ENCODE measurements at places on chromosomes 4 and X.

DNA sequence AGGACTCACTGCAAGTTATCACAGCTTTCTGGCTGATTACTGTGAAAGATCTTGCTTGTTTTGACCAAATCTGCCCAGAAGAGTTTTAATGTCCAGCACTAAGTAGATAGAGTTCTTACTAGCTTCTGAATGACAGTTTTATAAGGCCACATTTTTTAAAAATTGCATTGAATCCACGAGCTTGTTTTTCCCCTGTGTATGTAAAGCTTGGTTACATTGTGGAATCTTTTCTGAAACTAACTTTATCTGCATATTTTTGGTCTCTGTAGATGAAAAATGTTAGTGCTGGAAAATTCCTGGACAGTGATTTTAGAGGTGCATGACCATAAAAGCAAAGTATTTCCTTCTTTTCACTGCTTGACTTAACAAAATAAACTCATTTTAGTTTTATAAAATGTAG is 650.3 kb upstream of the FAM241A start:
- no peak for DNase-seq

GRCh38 chr4:44760142-44760898 is 34.0 kb upstream of the GNPDA2 start:
- no peak for DNase-seq

GRCh38 chr4:40502934-40503333 is 126.7 kb downstream of the RBM47 start:
- no peak for DNase-seq

DNA sequence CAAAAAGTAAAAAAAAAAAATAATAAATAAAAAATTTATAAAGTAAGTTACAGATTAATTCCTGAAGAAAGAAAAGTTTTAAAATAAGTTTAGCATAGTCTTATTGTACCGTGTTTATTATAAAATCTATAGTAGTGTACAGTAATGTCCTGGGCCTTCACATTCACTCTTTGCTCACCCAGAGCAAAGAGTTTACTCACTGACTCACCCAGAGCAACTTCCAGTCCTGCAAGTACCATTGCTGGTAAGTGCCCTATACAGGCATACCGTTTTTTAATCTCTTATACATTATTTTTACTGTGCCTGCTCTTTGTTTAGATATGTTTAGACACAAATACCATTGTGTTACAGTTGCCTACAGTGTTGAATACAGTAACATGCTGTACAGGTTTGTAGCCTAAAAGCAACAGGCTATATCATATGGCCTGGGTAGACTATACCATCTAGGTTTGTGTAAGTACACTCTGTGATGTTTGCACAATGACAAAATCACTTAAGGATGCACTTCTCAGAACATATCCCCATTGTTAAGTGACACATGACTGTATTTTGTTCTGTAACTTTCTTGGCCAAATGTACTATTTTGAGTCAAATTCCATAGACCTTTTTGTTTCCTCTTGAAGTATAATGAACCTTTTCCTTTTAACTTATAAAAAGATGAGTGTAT is 199.0 kb upstream of the NUDT6 start:
- DNase-seq = peak; percentile 8

GRCh38 chrX:2501559-2502102 is 855 bp upstream of the DHRSX start:
- DNase-seq = no peak

- DNase-seq = no peak
Measured at GRCh38 chrX:148523303-148524080, 23.1 kb downstream of the AFF2 start.

GRCh38 chrX:2965965-2966364 is 36.8 kb upstream of the ARSD start:
- no peak for DNase-seq

- DNase-seq = no peak
Measured at GRCh38 chrX:21438792-21439191, 64.6 kb downstream of the CNKSR2 start.

DNA sequence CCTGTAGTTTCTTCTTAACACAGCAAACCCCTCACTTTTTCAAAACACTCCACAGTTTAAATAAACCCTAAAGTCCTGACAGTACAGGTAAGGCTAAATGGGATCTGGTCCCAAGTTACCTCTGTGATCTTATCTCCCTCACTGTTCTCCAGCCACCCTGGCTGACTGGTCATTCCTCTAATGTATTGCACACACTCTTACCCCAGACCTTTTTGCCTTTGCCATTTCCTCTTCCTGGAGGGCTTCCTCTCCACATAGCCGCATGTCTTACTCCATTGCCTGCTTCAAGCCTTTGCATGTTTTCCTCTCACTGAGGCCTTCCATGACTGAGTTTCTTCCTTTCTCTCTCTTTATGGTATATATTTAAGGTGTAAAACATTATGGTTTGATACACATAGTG is 19.5 kb upstream of the ANXA3 start:
- no peak for DNase-seq

GRCh38 chrX:40267334-40268187 is 169.8 kb upstream of the BCOR start:
- DNase-seq = no peak

- DNase-seq = no peak
Measured at GRCh38 chr4:79780129-79780528, 292.9 kb downstream of the ANTXR2 start.

DNA sequence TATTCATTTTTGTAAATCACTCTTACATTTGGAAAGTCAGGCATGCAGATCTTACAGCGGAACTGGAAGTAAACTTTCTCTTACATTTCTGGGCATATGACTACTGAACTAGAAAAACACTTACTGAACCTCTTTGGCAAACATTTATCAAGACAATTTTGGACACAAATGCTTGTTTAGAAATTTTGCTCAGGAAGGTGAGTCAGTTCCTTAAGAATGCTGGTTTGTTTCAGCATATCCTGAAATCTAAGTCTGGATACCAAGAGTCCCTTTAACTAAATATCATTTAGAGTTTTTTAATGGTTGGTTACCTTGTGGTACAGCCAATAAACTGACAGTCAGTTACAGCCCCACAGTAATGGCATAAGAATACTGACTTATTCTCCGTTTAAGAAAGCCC is 15.0 kb downstream of the SHISA3 start:
- DNase-seq = no peak

- no peak for DNase-seq
Measured at GRCh38 chr4:98642991-98643426, 15.4 kb downstream of the TSPAN5 start.

GRCh38 chrX:132272826-132273225 is 53.6 kb upstream of the RAP2C start:
- no peak for DNase-seq

DNA sequence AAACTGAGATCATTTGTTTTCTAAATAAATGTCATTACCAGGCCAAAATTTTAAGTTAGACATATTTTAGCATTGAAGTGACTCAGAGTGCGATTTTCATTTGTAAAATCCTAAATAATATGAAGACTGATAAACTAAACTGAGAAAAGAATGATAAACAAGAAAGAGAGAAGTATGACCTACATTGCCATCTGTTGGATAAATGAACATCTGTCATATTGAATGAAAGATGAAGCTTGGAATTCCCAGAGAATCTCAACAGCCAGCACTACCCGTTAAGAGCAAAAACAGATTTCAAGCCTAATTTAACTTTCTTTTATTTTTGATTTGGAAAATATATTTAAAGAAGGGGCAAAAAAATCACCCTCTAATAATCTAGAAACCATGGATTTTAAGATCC is 591.0 kb upstream of the ATOH1 start:
- DNase-seq = no peak

GRCh38 chr4:130131536-130131935 is 1035.6 kb downstream of the C4orf33 start:
- DNase-seq = no peak

DNA sequence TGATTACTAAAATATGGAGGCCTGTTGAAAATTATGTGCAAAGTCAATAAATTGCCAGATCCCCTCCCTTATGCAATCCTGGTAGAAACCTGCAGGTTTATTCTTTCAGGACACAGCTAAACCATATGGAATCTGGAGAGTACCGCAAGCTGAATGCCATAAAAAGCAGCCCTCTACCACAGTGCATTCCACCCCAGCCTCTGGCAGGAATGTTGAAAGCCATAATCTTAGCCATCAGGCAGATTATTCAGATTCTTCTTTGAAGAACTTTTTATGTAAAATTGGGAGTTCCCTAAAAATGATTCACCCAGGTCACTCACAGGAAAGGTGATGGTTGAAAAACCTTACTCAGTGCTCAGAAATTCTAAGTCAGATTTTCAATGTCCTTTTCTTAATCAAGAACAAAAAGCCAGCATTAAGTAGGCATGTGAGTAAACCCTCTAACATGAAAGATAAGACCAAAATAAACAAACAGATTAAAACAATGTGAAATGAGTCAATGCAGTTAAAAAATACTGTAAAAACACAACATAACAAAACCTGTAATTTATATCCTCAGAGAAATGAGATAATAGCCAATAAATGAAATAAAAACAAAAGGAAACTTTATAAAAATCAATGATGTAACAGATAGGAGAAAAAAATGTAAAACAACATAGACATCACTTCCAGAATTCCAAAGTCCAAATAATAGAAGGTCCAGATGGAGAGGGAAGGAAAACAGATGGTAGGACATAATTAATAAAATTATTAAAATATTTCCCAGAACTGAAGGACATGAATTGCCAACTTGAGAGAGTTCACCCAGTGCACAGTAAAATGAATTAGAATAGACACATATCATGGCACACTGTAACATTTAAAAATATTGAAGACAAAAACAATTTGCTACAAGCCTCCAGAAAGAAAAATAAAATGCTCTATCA is 226.9 kb downstream of the FSTL5 start:
- DNase-seq = no peak
